Upper lobe of left lung (tissue), 6 donors: ENCODE measurements at places on chromosomes 1 and 21. TPM values are rescaled to one million over a fixed set of nuclear protein-coding genes. Genes with fewer than 3 reads are reported as not detected.

GRCh38 chr1:167263819-167264464 lies 43.3 kb downstream of the POU2F1 start:
- no peak for DNase-seq

DNA sequence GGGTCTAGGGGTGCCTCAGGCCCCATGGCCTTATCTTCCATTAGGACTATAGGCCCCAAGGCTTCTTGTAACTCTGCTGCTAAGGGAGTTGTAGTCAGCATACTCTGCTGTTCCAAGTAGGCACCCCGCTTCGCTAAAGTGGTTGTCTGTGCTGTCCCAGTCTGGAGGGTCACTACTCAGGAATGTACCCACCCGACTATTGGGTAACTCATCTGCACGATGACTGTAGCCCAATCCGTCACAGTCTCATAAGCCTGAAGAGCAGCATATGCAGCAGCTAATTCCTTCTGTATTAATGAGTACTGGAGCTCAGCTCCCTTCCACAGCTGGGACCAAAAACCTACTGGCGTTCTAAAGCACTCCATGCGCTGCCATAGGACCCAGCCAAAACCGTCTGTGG lies 111.0 kb downstream of the GDAP2 start:
- DNase-seq = no peak

DNA sequence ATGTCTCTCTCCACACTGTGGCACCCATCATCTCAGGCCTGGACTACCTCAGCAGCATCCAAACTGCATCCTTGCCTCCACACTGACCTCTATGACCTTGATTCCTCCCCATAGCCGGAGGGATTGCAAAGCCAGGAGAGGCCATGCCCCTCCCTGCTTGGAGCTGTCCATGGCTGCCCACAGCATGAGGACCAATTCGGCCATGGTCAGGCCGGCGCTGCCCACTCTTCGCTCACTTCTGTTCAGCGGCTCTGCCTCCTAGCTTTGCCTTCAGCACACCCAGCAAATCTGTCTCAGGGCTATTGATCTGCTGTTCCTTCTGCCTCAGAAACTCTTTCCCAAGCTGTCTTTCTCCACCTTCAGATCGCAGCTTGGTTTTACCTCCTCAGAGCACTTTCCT lies 94.5 kb downstream of the TNR start:
- no peak for DNase-seq

DNA sequence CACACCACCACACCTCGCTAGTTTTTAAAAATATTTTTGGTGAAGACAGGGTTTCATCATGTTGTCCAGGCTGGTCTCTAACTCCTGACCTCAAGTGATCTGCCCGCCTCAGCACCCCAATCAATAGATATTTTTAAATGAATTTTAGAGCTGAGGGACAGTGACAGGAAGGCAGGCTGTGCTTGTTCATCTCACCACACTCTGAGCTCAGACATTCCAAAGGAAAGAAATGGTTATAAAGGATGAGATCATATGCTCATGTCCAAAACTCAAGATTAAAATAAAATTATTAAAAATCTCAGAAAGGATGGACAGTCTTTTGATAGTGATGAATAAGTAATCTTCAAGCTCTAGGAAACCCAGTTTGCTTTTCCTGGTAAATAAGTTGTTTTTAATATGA lies 40.9 kb downstream of the L1TD1 start:
- no peak for DNase-seq

DNA sequence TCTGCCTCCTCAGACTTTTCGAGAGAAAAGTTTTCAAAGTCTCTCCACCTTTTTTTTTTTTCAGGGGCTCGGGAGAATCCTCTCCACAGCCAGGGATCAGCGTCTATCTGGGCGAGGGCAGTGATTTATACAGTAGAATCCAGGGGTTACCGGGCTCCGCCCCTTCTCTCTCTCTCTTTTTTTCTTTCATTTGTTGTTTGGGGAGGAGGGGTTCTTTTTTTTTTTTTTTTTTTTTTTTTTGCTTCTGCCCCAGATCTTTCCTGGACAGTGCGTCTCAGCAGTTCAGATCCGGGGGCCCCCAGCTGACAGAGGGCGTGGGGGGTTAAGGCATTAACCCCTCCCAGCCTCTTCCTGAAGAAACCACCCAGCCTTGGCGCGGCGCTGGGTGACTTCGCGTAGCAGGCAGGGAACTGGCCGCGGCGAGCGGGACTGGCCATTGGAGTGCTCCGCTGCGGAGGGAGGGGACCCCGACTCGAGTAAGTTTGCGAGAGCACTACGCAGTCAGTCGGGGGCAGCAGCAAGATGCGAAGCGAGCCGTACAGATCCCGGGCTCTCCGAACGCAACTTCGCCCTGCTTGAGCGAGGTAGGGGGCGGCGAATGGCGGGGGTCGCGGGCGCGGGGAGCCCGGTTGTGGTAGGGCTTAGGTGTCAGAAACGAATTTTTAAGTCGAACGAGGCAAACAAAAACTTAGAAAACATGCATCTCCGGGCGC lies at the start of gene S1PR1:
TSS of gene S1PR1 (plus strand) at position 504 of the 713 bp plus-strand sequence. CDS start 1,966 bp downstream, outside the sequence.
- peak; percentile 89 for DNase-seq

DNA sequence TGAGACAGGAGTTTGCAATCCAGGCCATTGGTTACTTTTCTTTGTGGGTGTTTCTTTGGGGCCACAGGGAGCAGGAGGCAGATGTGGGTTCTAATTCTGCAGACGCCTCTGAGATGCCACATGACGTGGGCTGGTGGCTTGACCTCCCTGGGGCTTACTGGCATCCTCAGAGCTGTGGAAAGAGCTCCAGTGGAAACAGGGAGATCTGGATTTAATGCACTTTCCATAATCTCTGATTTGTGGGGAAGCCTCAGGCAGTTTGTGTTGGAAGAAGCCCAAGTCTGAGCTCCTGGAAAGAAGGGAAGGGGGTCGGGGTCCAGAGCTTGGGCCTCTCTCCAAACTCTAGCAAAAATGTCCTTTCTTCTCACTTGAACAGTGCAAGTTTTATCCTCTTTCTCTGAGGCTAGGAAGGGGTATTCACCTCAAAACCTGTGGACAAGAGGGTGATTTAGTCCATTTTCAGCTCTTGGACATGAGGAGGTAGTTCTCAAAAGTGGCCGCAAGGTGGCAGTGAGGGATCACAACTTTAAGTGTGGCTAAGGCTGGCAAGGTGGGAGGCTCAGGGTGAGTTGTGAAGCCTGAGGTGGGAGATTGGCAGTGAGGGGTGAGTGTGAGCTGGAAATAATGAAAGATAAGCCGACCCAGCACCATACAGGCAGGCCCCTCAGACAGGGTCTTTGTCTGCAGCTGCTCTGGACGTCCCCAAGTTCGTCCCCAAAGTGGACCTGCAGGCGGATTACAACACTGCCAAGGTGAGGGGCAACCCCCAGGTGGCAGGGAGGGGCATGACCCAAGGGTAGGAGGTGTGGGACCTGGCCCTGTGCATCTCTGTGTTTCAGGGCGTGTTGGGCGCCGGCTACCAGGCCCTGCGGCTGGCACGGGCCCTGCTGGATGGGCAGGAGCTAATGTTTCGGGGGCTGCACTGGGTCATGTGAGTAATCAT lies 9.2 kb downstream of the IKBKE start:
- no peak for DNase-seq

DNA sequence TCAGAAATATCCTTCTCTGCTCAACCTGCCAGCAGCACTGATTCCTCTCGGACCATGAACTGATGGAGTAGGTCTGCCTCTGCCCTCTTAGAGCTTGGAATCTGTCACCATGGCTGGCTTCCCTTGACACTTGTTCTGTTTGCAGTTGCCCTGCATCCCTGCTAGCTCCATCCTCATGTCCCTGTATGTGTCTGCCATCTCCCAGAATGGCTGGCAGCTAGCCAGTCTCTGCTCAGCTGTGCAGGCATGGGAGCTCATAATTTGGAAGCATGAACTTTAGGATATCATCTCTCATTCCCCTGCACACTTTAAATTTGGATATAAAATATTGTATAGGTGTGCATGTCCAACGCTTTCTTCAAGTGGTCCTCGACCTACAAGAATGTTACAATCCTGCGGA lies 95.4 kb downstream of the C1orf94 start:
- no peak for DNase-seq

DNA sequence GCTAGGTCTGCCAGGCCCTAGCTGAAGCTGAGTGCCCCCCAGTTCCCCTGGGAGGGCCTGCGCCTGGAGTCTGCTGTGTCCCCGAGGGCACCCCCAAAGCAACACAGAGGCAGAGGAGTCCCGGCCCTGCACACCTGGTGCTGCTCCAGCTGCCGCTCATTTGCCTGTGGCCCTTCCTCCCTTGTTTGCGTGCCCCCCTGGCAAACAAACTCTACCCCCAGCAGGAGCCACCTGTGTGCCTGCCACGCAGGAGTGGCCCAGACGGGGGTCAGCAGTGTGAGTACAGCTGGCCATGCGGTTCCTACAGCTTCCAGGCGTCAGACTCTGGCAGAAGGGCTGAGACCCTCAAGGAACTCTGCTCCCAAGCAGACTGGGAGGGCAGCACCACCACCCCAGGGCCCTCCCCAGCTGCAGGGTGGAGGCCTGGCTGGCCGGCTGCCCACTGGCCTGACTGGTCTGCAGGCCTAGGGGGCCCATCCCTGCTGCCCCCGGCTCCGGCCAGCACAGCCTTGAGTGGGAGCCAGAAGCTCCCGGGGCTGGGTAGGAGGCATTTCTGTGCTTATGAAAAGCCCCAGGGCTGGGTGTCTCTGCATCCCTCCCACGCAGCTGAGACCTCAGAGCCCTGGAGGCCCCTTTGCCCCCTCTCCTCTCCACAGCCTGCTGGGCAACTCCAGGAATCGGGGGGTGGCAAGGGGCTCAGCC lies 563 bp upstream of the TAS1R3 start:
- DNase-seq = no peak

DNA sequence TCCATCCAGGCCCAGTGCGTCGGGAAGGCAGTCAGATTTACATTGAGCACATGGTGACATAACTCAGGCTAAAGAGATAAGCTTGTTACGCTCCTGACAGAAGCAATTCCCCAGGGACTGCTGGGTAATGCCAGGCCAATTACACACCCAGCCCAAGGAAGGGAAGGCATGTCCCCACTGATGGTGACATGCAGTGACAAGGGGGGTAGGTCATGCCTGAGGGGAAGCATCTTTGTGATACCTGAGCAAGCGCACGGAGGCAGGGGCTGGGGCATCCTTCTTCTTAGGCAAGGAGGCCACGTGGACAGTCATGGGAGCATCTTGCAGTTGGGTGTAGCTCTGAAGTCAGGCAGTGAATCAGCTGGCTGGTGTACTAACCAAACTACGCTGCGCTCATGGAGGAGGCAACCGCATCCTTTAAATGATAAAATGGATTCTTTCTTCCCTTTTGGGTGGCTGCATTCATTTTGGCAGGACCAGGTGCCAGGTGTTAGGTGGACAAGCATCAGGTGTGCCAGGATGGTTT lies 39.6 kb upstream of the GRIK3 start:
- DNase-seq = no peak

- no peak for DNase-seq
Observed at GRCh38 chr1:44016890-44017400, 14.3 kb downstream of the SLC6A9 start.

Gene PRAMEF12
- total RNA-seq = not detected

Gene ZMYND12
- 1.5 TPM for total RNA-seq

DNA sequence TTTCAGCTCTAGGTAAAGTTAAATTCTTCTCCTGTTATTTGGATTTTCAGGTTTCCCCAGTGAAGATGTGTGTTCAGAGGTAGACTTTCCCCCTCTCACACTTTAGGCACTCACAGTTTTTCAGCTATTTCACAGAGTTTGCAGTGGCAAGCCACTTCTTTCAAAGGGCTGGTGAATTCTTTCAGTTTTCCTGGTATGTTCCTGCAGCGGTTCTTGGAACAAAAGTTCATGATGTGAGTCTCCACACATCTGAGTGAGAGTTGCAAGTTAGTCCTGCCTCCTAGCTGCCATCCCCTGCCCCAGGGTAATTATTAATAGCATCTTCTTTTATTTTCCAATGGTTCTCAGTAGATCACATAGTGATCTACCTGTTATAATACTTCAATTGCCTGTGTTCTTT lies 27.3 kb upstream of the CD84 start:
- no peak for DNase-seq

DNA sequence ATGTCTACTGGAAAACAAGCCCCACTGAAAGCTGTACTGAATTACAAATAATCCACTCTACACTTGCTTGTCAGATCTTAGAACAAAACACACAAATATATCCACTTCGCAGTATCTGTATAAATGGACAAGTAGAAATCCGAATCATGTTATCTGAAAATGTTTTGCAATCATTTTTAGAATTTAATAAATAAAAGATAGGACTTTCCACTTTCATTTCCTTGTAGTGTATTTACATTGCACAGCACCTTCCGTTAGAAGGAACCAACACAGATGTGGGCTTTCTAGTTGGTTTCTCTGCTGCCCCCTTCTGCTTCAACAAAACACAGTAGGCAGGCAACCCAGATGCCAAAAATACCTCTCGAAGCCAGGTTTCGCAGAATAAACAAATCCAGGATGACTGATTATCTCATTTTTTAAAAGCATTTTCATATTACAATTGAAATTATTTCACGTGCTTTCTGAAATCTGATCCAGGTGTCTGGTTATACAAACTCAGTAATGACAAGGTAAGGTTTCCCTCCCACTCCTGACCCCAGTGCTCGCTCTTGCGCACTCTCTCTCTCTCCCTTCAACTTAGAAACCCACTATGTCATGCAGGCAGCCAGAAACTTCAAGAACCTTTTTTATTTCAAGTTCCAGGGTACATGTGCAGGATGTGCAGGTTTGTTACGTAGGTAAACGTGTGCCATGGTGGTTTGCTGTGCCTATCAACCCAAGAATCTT lies 389.9 kb downstream of the SMYD3 start:
- no peak for DNase-seq

DNA sequence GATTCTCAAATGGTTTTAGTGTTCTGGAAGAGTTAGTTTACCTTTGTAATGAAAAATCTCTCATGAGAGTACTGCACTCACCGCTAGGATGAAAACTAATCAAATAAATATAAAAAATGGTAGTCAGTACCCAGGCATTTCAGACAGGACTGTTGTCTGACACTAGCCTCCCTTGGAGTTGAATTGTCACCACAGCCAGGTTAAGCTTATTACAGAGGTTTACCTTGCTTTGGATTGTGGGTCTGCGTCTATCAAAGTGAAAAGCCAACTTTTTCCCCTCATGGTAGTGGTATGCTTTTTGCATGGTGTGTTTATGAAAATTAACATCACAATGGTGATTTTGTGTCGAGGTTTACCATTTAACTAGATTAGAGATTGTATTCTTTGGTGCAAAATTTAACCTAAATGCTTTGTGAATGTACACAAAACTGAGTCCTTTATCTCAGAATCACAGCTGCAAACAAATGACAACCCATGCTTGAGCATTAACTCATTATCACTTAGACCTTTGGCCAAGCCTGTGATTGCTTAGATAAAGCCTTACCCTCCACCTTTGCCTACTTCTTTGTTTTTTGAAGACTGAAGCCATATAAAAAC lies 20.1 kb downstream of the RAP1A start:
- no peak for DNase-seq

GRCh38 chr1:77370583-77371306 lies 88.9 kb downstream of the AK5 start:
- no peak for DNase-seq

DNA sequence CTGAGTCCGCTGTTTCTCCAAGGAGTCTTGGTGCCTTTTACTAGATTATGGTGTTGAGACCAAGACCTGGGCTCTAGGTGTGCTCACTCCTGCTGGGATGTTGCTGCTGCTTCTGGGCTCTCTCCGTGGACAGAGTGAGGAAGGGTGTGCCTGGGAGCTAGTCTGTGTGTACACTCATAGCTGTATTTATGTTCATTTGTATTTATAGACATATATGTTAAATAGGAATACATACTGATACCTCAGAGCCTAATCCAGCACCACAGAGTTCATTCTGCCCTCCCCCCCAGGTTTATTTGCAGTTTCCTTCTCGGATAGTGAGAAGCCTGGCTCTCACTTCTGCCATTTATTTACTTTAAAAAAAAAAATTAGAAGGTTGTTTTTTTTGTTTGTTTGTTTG lies 12.6 kb downstream of the PCNT start:
- DNase-seq = no peak

Gene NBPF20
- total RNA-seq = 1.8 TPM

Gene INAVA
- total RNA-seq = 19.9 TPM

GRCh38 chr1:226444901-226445300 lies 37.0 kb upstream of the PARP1 start:
- DNase-seq = no peak
